ENCODE measurements at places on chromosomes 16 and 17. TPM values are rescaled to one million over a fixed set of nuclear protein-coding genes. Genes with fewer than 3 reads are reported as not detected.

Gene NECAB2
- 3.0 TPM for total RNA-seq

Gene EZH1
- total RNA-seq, result 11.4 TPM

Gene SPNS2
- 14.1 TPM for total RNA-seq

Gene OSGIN1
- total RNA-seq, result 25.8 TPM

Gene TBC1D26
- total RNA-seq, result not detected

Gene LDAF1
- 19.7 TPM for total RNA-seq

Gene UTS2R
- not detected for total RNA-seq

Gene TBC1D16
- total RNA-seq, result 8.4 TPM

Gene TOP3A
- total RNA-seq, result 36.7 TPM

Gene NEK8
- total RNA-seq, result 4.7 TPM
